ENCODE measurements at places on chromosomes 3 and 15.

DNA sequence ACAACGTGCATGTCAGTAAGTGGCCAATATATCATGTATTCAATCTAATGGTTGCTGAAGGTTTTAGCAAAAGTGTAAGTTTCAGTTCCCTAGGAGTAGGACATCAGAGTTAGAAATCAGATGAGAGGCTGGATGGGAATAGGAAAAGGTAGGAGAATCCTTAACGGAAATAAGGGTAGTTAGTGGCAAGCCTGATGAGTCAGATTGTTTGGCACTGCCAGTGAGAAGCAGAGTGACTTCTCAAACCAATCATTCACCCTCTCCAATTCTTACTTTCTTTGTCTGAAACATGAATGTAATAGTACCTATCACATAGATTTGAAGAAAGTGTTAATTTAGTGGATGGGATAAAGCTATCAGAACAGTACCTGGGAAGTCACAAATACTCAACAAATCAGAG, 894.0 kb downstream of the NTRK3 start:
- no peak for DNase-seq

- no peak for DNase-seq
Measured at GRCh38 chr3:152828075-152828840, 6.7 kb upstream of the P2RY1 start.

DNA sequence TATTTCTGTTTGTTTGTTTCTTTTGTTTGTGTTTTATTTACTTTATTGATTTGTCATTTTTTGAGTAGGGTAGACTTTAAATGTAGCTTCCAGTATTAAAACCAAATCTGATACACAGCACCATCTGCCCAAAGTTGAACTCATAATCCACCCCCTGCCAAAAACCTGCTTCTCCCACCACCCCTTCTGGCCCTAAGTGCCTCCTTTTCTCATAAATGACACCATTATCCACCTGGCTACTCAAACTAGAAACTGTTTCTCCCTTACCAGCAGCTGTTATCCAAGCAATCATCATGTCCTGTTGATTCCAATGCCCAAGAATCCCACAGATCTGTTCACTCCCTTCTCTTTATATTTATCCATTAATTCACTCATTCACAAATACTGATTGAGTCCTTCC, 21.8 kb upstream of the PTX3 start:
- no peak for DNase-seq

DNA sequence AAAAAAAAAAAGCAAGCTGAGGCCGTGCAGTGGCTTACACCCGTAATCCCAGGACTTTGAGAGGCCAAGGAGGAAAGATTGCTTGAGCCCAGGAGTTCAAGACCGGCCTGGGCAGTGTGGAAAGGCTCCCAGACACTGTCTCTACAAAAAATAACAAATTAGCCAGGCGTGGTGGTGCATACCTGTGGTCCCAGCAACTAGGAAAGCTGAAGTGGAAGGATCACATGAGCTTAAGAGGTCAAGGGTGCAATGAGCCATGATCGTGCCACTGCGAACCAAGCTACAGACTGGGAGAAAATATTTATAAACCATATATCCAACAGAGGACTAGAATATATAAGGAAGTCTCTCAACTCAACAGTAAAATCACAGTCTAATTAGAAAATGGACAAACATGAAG, 10.0 kb downstream of the KLHDC8B start:
- peak; percentile 54 for DNase-seq
